ENCODE measurements at places on chromosomes 1 and 21.

- DNase-seq = no peak
Observed at GRCh38 chr1:231072041-231072440, 32.0 kb upstream of the FAM89A start.

GRCh38 chr21:25831300-25831960, 96.7 kb downstream of the GABPA start:
- no peak for DNase-seq

DNA sequence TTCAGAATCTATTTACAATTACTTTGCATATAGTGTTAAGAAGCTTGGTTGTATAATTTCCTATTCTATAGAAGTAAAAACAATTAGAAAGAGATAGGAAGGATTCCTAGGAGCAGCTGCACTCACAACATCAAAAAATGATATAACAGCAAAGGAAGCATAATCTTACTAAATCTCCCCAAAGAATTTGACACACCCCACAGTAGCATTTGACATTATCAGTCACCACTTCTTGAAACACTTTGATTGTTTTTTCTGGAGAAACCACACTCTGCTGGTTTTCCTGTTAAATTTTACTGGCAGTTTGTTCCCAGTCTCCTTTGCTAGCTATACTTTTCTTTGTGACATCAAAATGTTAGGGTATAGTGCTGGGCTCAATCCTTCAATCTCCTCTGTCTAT, 100.8 kb upstream of the KIAA1614 start:
- no peak for DNase-seq

DNA sequence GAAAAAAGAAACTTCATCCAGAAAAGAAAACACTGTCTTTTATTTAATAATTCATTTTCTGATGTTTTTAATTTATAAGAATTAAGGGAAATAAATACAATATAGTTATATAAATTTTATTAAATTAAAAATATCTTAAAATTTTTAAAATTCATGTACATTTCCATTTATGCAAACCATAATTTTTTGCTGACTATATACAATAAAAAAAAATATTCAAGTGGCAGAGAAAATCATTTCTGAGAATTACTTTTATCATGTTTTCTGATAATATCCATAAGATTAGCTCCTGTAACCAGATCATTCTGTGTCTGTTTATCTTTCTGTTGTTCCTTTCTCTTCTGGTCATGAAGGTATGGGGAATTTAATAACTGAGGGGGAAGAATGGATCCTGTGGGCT, 23.5 kb upstream of the KIF14 start:
- DNase-seq = no peak

- no peak for DNase-seq
Observed at GRCh38 chr1:245051349-245052221, 103.2 kb upstream of the KIF26B start.

All from NCI-H1417 treated with DMSO at 0.1 percent for 48 hours (cell line).